ENCODE measurements at places on chromosomes 3 and 15.

GRCh38 chr3:48285132-48285531, 44.2 kb downstream of the ZNF589 start:
- no peak for DNase-seq

- peak; percentile 64 for DNase-seq
Observed at GRCh38 chr15:70763120-70763949, at the start of gene UACA. Gene UACA, minus strand, starts transcription at chr15:70763558. Its CDS starts 151 bp downstream, at chr15:70763407.

- DNase-seq, result peak; percentile 64
Observed at GRCh38 chr3:100334488-100335351, at the start of gene NIT2. Gene NIT2, plus strand, starts transcription at chr3:100334757. Its CDS starts 35 bp downstream, at chr3:100334792.

DNA sequence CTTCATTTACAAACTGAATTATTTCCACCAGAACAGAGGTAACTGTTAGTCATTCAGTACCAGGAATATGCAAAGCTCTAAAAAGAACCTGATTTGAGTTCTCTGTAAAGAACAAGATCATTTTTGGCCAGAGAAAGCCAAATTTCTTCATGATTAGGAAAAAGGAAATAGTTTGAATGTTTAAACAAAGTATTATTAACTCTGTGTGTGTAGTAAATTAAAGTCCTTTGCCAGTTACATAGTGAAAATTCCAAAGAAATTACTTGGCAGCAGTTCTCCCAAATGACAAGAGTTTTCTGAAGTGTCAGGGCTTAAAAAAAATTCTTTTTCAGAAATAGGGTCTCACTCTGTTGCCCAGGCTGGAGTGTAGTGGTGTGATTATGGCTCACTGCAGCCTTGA, 24.5 kb downstream of the QTRT2 start:
- no peak for DNase-seq

GRCh38 chr15:51494411-51495314, 127.9 kb downstream of the DMXL2 start:
- no peak for DNase-seq

GRCh38 chr15:21270474-21270873, 169.8 kb downstream of the POTEB3 start:
- no peak for DNase-seq

GRCh38 chr3:141045849-141046248, 5.3 kb upstream of the SPSB4 start:
- DNase-seq, result no peak

DNA sequence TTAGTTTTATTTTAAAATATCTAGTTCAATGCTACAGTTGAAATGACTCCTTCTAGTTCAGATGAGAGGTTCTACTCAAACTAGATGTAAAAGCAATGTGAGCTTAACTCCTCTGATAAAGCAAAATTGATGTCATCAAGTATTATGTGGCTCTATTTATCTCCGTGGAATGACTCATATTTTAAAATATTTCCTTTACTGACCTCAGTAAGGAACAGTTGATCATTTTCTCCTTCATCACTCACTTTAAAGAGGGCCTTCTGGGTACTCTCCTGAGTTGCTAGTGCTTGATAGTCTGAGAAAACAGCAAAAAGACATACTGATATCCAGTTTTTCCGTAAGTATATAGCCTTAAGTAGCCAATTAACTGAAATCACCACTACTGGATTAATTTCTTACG, 1099.3 kb downstream of the ROBO2 start:
- no peak for DNase-seq

DNA sequence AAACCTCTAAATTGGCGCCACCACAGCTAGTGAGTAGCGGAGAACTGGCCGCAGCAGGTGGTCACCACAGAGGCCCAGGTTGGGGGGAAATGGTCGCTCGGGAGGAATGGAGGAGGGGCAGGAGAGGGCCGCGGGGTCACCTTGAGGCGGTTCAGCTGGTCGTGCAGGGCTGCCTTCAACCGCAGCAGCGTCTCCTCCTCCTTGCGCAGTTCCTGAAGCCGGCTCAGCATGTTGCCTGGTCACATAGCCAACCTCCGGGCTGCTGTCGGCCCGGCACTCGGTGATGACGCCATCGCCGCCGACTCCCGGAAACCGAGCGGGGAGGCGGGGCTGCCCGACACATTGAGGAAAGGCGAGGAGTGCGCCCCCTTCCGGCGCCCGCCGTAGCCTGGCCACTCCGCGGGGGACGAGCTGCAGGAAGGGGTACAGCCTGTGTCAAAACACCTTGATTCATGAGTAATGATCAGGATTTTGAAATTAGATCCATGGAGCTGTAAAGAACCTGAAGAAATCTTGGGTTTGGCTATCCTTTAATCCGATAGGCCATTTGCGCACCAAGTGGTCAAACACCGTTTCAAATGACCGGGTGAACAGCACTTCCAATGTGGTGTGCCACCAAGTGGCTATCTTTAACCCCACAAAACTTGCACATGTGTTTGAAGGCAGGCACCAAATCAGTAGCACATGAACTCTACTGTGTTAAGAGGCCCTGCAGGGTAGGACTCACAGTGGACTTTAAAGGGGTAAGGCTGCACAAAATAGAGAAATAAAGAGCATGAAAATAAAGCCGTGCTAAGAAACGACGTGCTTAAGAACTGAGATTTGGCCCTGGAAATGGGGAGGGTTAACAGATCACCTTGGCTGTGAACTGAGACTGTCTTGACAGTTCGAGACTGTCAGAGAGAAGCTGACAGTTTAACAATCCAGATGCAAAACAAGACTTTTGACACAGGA, at the start of gene SNAPC5:
Gene SNAPC5, minus strand, starts transcription at position 261 of the 954 bp plus-strand sequence. Its CDS starts 31 bp downstream, at position 230.
- peak; percentile 91 for DNase-seq

DNA sequence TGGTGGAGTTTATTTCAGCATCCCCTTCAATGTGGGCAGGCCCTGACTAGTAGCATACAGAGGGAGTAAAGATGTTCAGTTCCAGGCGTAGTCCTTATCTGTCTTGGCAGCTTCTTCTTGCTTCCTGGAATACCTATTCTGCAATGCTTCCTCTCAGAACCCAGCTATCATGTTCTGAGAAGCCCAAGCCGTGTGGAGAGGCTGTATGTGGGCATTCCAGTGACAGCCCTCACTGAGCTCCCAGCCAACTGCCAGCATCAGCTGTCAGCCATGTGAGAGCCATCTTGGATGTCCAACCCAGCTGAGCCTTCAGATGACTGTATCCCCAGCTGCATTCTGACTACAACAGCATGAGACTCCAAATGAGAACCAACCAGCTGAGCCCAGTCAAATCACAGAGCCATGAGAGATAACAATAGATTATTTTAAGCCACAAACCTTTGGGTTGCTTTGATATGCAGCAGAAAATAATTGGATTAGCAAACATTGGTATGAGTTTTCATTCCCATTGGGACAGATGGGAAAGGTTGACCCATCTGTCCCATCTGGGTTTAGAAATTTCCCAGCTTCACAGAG, 8.4 kb upstream of the CMTM7 start:
- no peak for DNase-seq

DNA sequence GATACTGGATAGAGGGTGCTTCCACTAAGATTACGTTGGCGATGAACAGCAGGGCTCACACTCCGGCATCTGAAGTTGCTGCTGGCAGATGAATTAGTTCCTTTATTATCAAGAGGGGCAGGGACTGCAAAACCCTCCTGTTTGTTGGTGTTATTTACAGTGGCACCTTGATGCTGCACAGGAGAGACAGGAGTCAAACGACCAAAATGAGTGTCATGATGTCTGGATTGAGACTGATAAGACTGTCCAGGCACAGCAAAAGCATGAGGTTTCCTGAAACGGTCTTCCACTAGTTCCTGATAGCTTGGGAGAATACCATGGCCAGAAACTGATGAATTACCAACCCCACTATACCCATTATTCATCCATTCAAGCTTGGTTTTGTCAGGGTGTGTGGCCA, 100.8 kb upstream of the NEDD4 start:
- no peak for DNase-seq

DNA sequence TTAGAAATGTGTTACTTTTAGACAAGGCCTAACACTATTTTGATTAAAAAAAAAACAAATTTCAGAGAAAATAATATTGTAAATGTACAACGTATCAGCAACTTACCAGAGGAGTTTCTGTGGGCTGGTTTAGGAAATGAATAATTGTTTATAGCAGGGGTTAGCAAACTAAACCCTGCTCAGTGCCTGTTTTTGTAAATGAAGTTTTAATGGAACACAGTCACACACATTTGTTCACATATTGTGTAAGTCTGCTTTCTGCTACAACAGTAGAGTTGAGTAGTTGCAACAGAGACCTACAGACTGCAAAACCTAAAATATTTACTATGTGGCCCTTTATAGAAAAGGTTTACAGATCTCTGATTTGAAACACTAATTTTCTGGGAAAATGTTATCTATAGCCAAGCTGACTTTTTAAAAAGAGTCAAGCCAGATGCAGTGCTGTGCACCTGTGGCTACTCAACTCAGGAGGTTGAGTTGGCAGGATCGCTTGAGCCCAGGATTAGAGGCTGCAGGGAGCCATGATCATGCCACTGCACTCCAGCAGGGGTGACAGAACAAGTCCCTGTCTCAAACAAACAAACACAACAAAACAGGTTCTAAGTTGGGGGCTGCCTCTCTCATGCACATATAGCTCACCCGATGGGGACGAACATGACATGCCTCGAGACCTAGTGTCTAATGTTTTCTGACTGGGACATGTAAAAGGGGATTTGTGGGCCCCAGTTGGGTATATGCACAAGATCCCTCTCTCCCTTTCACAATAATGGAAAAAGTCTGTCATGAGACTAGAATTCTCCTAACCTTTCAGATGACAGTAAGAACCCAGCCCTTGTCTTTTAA, 182.5 kb downstream of the TNIK start:
- DNase-seq, result no peak

DNA sequence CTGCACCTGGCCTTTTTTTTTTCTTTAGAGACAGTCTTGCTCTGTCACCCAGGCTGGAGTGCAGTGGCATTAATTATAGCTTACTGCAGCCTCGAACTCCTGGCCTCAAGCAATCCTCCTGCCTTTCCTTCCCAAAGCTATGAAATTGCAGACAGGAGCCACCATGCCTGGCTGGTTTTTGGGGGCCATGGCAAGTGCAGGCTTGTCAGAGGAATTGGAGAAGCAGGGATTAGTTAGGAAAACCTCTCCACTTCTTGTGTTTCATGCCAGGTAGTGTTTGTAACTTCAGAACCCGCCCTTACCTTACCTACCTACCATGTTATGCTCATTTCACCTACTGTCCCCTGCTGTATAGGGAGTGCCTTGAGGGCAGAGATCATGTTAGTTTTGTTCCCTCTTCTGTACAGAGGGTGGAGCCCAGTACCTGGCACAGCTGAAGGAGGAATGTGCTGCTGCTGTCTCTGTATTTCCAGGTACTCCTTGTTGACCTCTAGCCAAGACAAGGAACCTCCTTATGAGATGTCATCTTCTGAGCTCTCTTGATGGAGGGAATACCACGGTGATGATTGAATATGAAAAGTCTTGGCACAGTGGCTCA, 43.8 kb downstream of the TRAK1 start:
- no peak for DNase-seq

DNA sequence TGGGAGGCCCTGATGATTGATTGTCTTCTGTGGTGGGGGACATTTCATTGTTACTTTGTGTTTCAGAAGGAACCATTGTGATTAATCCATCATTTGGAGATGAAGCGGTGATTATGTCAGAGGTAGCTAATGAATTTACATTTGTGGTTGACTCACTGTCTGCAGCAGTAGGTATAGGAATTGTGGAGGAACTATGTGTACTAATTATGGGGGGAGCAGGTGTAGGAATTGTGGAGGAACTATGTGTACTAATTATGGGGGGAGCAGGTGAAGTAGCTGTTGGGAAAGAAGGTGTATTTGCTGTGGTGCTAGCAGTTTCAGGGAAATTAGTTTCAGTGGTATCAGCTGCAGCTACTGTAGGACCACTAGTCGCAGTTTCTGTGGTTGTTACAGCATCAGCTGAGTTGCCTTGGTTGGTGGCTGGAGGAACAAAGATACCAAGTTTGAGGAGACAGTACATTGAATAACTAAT, 6.9 kb downstream of the MUC13 start:
- no peak for DNase-seq

- DNase-seq, result no peak
Observed at GRCh38 chr15:67801926-67802914, 23.1 kb upstream of the SKOR1 start.

DNA sequence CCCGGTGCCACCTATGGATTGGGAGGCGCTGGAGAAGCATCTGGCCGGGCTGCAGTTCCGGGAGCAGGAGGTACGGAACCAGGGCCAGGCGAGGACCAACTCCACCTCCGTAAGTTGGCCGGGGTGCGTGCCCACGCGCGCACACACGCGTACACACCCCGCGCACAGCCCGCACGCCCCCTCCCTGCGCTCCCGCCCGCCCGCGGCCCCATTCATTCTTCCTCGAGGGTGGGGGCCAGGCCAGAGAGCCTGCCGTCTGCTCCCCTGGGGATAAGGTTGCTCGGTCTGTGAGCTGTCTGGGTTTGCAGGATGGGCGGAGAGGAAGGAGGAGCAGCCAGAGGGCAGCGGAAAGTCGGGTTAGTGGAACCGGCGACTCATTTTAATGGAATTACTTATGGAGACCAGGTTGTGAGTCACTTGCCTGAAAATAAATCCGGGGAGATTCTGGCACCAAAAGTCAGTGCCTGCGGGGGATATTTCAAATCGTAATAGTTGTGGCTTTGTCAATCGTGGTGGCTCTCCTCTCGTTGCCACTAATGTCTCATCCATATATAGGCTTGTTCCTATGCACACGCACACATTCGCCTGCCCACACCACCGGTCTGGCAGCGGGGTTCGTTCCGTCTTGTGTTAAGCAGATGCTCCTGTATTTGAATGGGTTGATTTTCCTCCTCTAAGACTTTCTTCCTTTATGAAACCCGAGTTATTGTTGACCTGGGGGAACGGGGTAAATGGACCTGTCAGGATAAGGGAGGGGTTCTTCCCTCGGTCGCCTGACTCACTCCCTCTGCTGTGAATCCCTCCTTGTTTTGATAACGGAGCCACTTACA, 223.4 kb upstream of the IL12A start:
- no peak for DNase-seq

DNA sequence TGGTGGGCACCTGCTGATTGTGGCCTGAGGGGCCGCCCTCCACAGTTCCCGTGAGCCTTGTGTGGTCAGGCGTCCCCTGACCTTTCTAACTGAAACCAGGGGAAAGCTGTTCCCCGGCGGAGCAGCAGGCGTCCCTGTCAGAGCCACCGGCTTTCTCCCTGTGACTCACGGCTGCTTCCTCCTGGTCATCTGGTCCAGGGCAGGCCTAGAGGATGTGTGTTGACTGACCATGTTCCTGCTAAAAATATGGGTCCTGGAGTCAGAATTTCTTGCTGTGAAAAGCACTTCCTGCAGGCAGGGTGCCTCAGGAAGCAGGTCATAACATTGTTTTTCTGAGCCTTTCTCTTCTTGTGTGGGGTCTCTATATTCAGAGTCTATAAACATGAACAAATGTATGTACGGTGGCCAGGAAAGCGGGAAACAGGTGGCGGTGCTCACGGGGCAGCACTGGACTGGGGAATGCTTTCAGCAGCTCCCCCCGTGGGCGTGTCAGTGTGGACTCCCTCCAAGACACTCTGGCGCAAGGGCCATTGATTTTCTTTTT, 38.4 kb upstream of the CGNL1 start:
- no peak for DNase-seq

- no peak for DNase-seq
Observed at GRCh38 chr3:5019411-5020241, 40.4 kb downstream of the BHLHE40 start.

DNA sequence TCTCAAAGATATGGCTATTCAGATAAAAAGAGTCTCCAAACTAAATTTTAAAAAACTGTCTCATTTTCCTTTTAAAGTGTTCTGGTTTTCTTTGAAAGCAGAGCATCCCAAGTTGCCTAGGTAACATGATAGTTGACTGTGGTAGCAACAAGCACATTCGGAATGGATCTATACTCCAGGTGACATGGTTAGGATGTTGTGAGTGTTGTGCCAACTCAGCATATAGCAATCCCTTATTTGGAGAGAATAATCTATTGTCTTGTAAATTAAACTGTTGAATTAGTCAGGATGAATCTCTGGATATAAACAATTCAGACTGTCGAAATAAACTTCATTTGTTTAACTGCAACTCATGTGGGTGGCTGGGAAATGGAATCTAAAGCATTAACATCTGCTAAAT, 418.6 kb downstream of the TUSC7 start:
- no peak for DNase-seq

All from cortex of kidney (tissue), 1 donor.